ENCODE measurements at places on chromosomes 5 and 9.

GRCh38 chr9:86867804-86868313 lies 79.4 kb downstream of the GAS1 start:
- DNase-seq = no peak

- no peak for DNase-seq
Measured at GRCh38 chr9:134474055-134474370, 147.8 kb downstream of the RXRA start.

- no peak for DNase-seq
Measured at GRCh38 chr5:31759925-31760324, 121.0 kb downstream of the PDZD2 start.

DNA sequence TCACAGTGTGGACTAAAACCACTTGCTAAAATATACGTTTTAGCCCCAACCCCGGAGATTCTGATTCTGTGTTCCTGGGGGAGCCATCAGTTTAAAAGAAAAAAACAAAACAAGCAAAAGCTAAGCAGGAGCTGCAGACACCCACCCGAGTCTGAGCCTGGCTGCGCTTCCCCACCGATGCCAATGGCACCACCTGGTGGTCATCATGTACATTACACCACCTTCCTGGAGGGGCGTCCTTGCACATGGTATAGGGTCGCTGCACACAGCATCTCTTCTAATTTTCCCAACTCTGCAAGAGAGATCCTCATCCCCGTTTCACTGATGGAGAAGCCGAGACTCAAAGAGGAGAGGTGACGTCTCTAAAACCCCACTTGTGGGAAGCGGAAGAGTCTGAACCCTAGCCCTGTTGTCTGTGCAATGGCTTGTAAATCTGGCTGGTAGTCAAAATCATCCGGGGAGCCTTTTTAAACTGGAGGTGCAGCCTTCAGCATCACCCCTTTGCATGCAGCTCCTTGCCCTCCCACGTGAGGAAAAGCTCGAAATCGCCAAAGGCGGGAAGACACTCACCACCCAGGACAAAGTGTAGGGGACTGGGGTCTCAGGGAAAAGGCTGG lies 23.1 kb upstream of the CNOT6 start:
- DNase-seq = peak; percentile 16

- no peak for DNase-seq
Measured at GRCh38 chr5:24391816-24392215, 253.0 kb downstream of the CDH10 start.

GRCh38 chr5:154646745-154647113 lies 108.4 kb upstream of the LARP1 start:
- no peak for DNase-seq

GRCh38 chr5:107254214-107254901 lies 416.4 kb downstream of the EFNA5 start:
- no peak for DNase-seq

DNA sequence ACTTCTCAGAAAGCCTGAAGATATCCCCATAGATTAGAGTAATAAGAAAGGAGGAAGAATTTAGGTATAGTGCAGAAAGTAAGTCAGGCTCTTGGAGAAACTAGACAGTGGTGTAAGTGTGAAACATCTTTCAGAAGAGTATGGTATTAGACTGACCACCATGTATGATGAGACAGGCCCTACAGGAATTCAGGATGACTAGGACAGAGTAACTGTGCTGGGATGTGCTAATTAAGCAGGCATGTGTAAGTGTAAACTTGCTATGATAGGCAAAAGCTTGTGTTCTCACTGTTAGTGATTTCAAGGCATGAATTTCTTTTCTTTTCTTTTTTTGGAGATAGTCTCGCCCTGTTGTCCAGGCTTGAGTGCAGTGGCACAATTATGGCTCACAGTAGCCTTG lies 70.8 kb downstream of the RAB24 start:
- no peak for DNase-seq

DNA sequence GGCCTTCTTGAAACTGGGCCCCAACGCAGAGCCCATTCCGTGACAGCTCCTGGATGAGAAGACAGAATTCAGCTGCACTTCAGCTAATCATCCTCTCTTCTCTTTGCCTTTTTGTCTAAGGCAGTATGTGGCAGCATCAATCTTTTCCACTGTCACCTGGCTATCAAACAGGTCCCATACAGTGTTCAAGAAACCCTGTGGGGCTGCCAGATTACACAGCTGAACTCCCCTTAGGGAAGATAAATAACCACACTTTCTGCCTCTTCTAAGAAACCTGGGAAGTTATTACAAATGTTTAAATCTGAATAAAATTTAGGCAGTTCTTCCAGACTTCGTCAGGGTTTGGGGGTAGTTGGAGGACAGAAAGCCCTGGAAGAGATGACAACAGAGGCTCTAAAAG lies 61.0 kb downstream of the SPEF2 start:
- no peak for DNase-seq

DNA sequence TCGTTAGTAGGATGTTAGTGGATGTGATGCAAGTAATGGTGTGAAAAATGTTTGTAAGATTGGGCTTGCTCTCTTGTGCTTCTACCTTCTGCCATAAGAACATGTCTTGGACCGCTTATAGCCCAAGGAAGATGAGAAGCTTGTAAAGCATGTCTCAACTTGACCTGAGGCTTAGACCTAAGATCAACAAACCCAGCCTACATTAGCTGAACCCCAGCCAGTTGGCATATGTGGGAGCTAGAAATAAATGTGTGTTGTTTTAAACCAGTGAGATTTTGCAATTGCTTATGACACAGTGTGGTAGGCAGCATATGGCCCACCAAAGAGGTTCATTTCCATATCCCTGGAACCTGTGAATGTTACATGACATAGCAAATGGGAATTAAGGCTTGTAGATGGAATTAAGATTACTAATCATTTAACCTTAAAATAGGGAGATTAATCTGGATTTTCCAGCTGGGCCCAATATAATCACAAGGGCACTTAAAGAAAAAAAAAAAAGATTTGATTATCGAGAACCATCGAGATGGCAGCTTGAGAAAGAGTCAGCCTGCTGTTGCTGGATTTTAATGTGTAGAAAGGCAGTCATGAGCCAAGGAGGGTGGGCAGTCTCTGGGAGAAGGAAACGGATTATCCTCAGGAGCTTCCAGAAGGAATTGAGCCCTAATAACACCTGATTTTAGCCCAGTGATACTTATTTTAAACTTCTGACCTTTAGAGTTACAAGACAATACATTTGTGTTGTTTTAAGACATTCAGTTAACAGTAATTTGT lies 27.3 kb upstream of the EDIL3 start:
- no peak for DNase-seq

DNA sequence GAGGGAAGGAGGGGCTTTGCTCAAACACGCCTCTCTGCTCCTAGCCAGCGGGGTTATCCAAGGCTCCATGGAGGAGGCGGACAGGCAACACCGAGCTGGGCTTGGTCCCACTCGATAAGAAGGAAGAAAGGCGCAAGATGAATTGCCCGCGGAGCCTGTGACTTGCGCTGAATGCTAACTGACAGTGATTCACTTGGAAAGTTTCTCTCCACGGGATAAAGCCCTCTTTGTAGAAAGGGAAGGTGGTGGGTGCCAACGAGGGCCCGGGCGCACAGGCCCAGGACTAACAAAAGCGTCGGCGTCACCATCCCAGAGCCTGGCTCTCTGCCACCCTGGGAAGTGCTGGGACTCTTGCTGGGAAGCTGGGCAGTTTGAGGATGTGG lies 76.0 kb downstream of the VAV2 start:
- no peak for DNase-seq

DNA sequence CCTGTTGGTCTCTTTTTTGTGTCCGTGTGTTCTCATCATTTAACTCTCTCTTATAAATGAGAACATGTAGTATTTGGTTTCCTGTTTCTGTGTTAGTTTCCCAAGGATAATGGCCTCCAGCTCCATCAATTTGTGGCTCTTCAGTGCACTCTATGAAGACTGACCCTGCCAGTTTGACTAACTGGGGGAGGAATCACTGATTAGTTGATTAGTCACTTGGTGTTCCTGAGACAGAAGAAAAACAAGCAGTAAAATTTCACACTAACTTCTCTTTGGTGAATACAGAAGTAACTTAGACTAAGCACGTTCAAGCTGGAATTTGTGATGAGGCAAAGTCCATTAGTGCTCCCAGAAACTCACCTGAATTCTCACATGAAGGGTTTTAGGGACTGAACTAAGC lies 495.8 kb upstream of the RORB start:
- no peak for DNase-seq

GRCh38 chr5:91632871-91633270 lies 249.8 kb upstream of the ARRDC3 start:
- DNase-seq = no peak

GRCh38 chr9:81682797-81683196 lies 6.5 kb downstream of the TLE1 start:
- DNase-seq = no peak

DNA sequence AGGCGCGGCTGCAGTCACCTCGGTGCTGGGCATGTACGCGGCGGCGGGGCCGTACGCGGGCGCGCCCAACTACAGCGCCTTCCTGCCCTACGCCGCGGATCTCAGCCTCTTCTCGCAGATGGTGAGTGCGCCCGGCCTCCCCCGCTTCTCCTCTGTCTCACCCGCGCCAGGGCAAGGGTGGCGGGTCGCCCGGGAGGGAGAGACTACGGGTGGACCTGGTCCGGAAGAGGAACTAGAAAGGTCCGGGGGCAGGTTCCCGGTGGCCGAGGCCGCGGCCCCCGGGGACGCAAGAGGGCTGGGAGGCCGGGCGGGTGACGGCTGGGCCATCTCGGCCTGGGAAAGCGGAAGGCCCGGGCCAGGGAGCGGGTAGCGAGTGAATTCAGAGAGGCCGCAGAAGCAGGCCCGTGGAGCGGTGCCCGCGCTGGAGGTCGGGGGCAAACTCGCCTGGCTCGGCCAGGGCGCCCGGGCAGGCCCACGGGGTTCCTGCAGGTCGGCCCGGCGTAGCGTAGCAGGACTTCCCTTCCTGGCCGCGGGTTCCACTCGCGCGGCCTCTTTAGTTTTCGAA lies 711 bp downstream of the IRX1 start:
- no peak for DNase-seq

DNA sequence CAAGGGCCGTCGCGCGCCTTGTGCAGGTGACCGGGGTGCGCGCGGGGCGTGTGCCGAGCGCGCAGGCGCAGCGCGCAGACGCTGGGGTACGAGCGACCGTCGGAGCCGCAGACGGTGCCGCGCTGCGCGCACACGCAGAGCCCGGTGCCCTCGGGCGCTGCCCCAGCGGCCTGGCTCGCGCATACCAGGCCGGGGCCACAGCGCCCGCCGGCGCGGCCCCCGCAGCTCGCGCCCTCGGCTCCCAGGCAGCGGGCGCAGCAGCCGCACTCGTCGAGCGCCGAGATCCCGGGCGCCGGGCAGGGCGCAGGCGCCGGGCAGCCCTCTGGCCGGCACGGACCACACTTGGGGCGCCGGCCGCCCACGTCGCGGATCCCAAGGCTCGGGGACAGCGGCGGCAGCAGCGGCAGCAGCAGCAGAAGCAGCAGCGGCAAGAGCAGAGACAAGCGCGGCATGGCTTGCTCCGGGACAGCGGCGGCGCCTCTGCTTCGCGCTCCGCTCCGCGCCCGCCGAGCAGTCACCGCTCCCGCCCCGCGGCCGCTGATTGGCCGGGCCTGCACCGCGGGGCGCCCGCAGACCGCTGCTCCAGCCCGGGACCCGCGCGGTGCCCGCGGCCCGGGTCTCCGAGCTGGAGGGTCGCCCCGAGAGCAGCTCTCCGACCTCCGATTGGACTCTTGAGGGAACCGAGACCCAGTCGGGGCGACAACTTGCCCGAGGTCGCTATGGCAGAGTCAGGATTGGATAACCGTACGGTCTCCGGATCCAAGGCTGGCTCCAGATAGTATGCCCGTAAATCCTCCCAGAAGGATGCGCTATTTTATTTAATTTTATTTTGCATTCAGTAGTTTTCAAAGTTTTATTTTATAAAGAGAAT lies at the start of gene IGFBPL1:
TSS of gene IGFBPL1 (minus strand) at position 482 of the 871 bp plus-strand sequence. CDS start at position 452, 30 bp downstream.
- no peak for DNase-seq

DNA sequence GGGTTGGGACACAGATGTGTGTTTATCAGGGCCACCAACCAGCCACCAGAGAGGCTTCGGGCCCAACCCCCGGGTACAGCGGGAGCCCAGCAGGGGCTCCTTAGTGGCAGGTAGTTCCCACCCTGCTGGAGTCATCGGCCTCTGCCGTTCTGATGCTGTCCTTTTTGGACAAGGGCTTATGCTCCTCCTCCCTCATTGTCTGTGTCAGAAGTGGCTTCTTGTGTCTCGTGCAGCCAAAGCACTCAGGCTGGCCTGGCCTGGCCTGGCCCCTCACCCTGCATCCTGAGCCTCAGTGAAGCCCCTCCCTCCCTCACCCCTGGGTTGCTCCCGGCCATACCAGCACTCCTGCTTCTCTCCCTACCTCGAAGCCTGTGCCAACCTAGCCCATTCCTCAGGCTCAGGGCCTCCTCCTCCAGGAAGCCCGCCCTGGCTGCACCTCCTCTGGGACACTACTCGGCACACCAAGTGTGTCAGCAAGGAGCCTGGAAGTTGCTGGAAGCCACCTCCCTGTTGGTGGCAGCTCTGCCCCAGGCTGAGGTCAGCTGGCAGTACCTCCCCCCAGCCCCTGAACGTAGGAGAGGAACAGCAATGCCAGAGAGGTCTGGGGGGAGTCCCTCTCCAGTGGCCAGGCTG lies 4.1 kb upstream of the UBAC1 start:
- DNase-seq = no peak

DNA sequence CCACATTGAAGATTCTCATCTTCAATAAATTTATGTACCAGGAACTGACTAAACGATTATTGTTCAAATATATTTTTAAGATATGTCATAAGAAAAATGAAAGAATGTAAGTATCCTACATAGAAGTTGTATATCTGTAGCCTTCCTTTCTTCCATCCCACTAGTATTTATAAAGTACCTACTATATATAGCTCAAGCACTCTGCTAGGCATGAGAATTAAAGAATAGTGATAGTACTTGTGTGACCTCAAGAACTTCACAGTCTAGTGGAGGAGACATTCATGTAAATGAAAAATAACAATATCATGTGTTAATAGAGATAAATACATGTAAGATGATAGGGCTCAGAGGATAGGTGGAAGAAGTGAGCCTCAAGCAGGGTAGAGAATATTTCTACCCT lies 201.0 kb upstream of the HMHB1 start:
- DNase-seq = no peak

DNA sequence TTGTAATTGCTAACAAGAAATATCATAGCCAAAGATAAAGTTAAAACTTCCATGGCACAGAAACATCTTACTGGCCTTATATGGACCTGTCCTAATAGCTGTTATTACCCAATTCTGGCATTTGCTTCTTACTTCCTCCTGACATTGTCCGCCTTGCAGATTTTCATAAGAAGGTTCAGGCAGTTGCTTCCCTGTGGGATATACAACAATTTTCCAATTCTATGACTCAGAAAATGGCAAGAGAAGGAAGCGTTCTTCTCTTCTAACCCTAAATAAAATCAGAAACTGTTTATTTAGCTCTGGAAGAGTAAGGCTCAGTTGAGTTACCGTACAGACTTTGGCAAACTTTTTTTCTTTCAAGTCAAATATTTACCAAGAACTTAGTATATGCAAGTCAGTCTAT lies 1.7 kb downstream of the PRKAA1 start:
- no peak for DNase-seq

GRCh38 chr9:130484362-130485072 lies 39.8 kb downstream of the ASS1 start:
- no peak for DNase-seq

DNA sequence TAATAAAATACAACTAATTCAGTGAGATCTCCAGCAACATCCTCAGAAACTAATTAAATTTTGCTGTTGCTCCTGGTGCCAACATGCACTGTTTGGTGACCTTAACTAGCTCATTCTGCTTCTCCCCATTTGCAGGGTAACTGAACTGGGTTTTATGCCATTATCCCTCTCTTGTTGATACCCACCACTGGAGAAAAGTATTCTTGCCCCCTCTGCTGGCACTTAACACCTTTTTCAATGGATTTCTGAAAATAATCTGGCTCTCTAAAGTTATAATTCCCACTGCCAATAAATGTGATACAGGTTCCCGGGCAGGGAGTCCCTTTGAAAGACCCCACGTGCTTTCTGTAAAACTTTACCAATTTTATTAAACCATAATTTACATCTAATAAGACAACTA lies 394.3 kb downstream of the OSTF1 start:
- no peak for DNase-seq
